ENCODE measurements at places on chromosomes 2 and 18.
A peak's percentile ranks its signal among the peaks of the same experiment; 100 is the strongest.

DNA sequence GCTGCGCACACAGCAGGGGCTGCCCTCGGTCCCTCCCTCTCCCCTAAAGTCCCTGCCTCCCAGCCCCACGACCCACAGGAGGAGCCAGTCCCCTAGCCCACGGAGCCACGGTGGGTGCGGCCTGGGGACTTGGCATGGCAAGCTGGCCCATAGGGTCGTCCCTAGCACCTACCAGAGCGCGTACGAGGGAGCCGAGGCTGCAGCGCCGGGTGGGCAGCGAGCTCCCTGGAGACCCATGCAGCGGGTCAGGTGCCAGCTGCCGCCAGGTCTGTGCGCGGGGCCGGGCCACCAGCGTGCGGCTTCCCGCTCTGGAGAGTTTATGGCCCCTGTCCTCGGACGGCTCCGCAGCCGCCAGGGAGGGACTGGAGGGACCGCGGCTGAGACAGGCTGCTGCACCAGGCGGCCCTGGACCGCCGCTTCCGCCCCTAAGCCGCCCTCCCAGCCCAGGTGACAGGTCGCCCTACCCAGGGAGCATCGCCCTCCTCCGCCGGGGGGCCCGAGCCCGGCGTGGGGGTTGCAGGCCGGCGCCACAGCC is 273.6 kb downstream of the CCDC74A start:
- no peak for DNase-seq

DNA sequence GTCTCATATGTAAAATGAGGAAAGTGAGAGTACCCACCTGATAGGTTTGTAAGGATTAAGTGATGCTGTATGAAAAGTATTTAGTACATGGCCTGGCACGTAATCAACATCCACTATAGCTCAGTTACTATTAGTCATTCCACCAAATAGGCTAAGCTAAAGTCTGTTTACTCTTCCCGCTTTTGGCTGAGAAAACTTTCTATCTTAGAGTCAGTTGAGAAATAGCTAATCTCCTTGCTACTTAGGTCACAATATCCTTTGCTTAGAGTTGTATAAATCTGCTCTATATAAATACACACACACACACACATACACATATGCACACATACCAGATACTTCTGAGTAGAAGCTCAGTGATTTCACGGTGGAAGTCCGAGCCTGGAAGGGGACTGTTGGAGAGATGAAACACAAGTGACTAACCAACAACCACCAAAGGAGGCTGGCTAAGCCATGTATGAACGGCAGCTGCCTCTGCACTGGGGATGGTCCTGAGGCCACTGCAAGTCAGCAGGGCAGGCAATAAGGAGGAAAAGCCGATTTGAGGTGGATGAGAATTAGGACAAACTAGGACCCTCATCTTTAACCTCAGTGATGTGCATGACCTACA is 104.6 kb upstream of the EPHA4 start:
- DNase-seq = no peak

- no peak for DNase-seq
Observed at GRCh38 chr2:101106453-101107181, 44.6 kb downstream of the TBC1D8 start.

GRCh38 chr2:36371070-36371874 is 15.7 kb downstream of the CRIM1 start:
- DNase-seq = no peak

DNA sequence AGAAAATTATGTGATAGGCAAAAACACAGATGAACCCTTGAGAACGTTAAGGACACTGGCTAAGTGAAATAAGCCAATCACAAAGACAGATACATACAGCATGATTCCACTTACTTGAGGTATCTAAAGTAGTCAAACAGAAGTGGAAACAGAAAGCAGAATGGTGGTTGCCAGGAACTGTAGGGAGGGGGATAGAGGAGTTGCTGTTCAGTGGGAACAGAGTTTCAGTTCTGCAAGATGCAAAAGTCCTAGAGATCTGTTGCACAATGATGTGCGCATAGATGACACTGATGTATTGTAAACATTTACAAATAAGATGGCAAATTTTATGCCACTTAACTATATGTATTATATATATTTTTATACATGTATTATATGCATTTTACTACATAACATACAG is 59.7 kb downstream of the POLE4 start:
- DNase-seq = no peak

GRCh38 chr2:28419443-28420270 is 27.0 kb downstream of the FOSL2 start:
- no peak for DNase-seq

DNA sequence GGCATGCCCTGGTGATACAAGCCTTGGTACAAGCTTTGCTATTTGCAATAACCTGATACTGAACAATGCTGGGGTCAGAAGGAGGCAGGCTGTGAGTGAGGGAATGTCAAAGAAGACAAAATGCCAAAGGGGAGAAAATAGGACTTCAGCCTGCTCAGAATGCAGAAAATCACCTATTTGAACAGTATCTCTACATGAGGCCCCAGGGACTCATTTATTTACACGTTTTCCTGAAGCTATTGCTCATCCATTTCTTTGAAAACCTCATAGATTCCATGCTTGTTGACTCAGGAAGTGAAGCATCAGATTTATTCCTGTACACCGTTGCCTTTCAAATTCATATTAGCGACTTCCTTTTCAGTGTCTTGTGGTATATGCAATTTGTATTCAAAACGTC is 69.4 kb upstream of the CBLN2 start:
- no peak for DNase-seq

DNA sequence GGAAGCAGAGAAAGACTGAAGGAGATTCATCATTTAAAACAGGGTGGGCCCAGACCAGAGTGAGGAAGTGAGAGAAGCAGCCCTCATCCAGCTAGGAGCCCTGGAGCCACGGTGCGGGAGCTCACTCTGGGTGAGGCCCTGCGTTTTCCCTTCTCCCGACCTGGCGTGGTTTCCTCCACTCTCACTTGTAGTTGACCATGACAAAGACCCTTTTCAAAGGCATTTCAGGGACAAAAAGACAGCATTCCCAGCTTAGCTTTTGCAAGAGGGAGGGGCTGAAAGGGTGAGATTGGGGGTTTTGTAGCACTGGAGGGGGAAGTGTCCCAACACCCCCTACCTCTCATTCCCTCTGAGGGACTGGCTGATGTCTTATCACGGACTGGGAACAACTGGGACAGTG is 56.6 kb downstream of the TRPM8 start:
- no peak for DNase-seq

GRCh38 chr2:218039171-218039570 is 29.9 kb upstream of the RUFY4 start:
- no peak for DNase-seq

DNA sequence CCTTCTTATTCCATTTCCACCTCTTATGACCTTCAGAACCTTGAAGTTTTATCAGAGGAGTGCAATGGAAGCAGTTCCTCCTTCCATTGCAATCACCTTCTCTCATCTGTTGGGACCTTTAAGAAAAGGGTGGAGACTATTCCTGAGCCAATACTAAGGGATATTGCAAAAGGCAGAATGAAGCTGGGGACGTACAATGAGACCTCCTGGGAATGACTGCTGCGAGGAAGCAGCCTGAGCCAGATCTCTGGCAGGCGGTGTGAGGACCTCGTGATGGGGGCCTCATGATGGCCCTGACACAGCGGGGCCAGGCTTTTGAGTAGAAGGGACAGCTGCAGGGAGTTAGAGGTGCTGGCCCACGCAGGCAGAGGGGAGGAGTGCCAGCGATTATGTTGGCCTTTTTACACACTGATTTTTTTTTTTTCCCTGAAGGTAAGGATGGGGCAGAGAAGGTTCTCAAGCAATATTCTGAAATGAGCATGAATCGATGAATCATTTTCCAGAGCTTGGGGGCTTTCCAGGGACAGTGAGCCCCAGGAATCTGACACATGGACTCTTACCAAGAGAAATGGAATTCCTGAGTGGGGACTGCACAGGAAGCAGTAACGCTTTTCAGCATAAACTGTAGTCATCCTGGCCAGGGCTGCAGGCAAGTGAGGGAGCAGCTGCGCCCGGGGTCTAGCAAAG is 40.0 kb upstream of the LAPTM4A start:
- DNase-seq = peak; percentile 65

- DNase-seq = no peak
Observed at GRCh38 chr2:43255296-43255910, 29.0 kb upstream of the ZFP36L2 start.

- DNase-seq = no peak
Observed at GRCh38 chr2:188588235-188588634, 296.6 kb downstream of the GULP1 start.

- DNase-seq = no peak
Observed at GRCh38 chr2:26455037-26455669, 22.8 kb downstream of the OTOF start.

GRCh38 chr18:24126155-24126961 is 12.5 kb upstream of the CABYR start:
- DNase-seq = no peak

DNA sequence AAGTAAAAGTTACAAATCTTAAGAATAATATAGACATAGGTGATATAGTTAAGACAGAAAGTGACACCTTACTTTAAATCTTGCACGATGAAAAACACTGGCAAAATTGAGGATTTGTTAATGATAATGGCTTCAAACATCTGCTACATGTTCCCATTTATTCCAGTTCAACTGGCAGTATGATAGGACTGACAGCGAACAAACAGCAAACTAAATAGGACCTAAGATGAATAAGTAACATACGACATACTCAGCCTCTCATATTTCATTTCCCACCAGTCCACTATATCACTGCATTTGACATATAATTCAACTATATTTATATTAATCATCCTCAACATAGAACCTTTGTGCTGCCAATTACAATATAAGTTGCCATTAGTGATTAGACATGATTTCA is 36.3 kb downstream of the ACVR1C start:
- DNase-seq = no peak

- no peak for DNase-seq
Observed at GRCh38 chr2:56589835-56590234, 406.0 kb downstream of the CCDC85A start.

GRCh38 chr2:136134126-136134525 is 16.2 kb upstream of the CXCR4 start:
- DNase-seq = no peak

DNA sequence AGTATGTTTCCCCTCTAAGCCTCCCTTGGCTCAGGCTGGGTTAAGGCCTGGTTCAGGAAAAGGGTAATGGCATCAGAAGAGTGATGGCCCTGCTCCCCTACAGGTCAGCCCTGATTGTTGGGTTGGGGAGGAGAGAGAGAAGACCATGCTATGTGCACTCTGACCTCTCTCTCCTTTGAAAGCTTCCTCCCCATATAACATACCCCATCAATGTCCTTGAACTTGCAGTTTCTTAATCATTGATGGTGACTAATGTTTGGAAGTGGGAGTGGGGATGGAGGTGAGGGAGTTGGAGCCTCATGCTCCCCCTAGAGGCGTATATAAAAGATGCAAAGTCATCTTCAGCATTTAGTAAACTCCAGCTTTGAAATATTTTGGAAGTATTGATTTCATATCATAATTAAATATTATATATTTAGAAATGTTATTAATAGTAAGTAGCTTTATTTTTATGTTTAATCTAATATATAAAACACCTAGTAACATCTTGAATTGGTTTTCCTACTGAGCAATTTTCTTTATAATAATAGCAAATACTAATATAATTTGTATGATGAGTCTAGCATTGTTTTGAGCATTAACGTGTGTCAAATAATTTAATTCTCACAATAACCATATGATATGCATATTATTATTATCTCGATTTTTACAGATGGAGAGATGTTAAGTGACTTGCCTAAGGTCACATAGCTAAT is 8.8 kb downstream of the PLCL1 start:
- no peak for DNase-seq

DNA sequence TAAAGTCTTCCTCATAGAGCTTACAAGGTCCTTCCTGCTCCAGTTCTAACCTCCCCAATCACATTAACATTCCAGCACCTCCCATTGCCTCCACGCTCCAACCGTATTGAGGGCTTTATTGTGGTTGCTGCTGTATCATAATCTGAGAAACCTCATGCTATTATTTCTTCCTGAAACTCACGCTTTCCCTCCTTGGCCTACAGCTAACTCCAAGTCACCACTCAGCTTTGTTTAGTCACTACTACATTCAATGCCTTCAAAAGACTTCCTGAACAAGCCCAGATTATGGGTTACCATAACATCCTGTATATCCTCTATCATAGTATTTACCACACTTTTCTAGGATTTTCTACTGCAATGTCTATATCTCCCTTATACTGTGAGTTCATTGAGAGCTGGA is 230.4 kb downstream of the IKZF2 start:
- no peak for DNase-seq

GRCh38 chr2:235366807-235367206 is 127.0 kb upstream of the AGAP1 start:
- DNase-seq = no peak

- peak; percentile 68 for DNase-seq
Observed at GRCh38 chr2:20065885-20066602, 14.6 kb upstream of the LAPTM4A start.

GRCh38 chr2:103285354-103285753 is 523.5 kb downstream of the TMEM182 start:
- no peak for DNase-seq

DNA sequence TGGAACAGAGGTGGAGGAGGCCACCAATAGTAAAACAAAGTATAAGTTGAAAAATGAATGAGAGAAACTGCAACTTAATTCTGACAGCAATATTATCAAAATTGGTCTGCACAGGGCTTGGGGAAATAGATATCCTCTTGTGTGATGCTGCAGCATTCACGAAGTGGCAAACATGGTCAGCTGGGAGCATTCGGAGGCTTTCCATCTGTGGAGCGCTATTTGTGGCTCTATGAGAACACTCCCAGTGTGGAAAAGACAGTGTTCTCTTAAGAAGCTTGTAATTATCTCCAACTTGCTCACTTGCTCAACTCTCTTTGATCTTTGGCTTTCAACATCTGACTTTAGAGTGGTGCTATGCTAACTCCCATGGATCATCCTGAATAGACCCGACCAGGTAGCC is 3.1 kb upstream of the FLACC1 start:
- DNase-seq = no peak

DNA sequence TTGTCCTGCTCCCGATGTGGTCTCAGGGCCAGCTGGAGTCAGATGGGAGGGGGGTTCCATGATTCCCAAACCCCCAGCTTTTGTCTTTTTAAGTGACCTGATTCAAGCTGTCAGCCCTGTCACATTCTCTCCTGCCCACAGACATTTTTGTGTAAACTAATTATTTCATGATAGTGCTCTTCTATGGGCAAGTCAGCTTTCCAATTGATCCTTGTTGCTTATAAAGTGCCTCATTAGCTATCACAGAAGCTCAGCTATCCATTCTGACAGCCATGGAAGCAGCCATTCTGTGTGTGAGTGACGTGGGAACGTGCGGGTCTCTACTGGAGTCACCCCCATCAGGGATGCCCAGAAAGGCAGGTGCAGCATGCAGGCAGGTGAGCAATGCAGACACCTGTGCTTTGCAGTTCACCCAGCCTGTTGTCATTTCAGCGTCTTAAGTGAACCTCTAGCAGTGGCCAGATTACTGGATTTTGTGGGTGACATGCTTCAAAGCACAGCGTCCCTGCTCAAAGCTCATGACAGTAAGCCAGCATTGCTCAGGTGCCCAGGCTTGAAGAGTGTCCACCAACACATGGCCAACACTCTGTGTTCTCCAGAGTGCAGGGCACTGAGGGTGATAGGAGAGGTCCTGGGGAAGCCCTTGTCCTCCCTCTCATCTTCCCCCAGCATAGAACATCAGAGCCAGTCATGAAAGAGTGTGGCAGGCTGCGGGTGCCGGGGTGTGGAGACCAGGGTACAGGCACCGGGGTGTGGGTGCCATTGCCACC is 162.1 kb upstream of the SH3BP4 start:
- no peak for DNase-seq

All from left cardiac atrium (tissue), 4 donors.